ENCODE measurements at places on chromosomes 11 and 22.
A peak's percentile ranks its signal among the peaks of the same experiment; 100 is the strongest.

DNA sequence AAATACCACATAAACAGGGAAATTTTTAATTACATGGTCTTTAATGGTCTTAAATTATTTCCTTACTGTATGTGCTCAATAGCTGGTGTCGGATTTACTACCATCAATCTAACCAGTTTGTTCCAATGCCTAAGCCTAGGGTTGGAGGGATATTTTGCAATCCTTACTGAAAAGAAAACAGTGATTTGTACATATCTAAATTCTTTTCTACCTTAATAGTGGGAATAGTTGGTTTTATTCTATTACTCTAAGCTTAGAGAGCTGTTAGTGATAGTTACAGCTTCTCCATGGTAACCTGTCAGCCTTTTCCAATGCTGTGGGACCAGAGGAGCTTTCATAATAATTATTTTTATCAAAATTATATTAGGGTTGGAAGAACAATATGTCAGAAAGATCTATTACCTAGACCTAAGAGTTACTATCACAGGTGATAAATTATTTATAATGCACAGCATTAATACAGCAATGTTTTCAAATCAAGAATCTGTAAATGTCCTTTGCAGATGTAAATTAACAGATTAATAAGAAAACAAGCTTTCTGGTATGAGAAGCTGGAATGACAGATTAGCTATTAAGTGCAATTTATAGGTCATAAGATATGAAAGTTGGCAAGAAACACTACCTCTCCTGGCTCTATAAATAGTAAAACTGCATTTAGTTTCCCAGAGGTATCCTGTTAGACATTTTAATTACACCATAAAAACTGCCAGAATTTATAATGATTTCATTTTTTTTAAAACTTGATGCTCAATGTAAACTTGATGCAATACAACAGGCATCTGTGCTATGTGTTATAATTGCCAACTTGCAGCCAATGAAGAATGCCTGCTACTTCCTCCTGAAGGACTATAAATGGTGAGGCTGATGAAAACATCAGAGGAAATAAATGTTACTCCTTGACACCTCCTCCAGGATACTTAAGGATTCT, 262.0 kb upstream of the PITPNB start:
- no peak for DNase-seq

DNA sequence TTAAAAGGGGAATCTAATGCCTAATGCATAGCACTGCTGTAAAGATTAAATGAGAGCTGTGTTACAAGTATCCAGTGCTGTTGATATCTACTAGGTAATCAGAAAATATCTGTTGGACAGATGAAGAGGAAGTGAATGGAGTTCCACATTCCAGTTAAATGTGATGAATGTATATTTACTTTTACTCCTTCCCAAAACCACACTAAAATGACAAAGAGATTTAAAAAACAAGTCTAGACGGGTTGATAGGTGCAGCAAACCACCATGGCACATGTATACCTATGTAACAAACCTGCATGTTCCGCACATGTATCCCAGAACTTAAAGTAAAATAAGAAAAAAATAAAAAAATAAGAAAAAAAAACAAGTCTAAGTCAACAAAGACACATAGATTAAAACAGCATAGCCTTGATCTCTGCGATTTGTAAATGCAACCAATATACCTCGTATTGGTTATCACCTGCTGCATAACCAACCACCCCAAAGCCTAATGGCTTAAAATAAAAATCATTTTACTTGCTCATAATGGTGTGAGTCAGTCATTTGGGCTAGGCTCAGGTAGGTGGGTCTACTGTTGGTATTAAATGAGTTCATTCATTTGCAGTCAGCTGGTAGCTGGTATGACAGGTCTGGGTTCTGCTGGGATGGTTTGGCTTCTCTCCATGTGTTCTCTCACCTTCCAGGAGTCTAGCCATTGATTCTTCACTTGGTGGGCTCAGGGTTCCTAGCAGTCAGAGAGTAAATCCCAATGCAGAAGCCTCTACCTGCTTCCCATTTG, 39.7 kb upstream of the SLC6A5 start:
- no peak for DNase-seq

- no peak for DNase-seq
Observed at GRCh38 chr22:21015466-21016006, 571 bp downstream of the P2RX6 start.

GRCh38 chr11:61709572-61709971, 29.4 kb downstream of the DAGLA start:
- no peak for DNase-seq

GRCh38 chr11:42112866-42113265, 653.4 kb upstream of the LRRC4C start:
- DNase-seq, result peak; percentile 30

DNA sequence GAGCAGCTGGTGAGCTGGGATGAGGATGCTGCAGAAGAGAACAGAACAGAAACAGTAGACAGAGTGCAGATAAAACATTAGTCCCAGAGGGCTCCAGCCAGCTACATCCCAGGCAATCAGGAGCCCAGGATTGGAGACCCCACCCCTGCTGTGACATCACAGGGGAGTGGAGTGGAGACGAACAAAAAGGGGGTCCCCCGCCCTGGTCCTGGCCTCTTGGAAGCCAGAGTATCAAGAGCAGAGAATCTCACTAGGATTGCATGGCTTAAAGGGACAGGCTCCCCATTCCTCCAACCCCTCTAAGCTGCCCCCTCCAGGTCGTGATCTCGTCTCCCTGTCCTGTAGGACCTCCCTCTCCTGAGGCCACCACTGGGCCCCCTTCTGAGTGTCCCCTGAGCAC, at the start of gene P2RX3:
Gene P2RX3 (plus strand): TSS at position 211 of the 400 bp plus-strand sequence. CDS start 199 bp downstream, outside the sequence.
- DNase-seq, result no peak

GRCh38 chr11:3684129-3684818, 13.1 kb upstream of the CHRNA10 start:
- DNase-seq, result no peak

DNA sequence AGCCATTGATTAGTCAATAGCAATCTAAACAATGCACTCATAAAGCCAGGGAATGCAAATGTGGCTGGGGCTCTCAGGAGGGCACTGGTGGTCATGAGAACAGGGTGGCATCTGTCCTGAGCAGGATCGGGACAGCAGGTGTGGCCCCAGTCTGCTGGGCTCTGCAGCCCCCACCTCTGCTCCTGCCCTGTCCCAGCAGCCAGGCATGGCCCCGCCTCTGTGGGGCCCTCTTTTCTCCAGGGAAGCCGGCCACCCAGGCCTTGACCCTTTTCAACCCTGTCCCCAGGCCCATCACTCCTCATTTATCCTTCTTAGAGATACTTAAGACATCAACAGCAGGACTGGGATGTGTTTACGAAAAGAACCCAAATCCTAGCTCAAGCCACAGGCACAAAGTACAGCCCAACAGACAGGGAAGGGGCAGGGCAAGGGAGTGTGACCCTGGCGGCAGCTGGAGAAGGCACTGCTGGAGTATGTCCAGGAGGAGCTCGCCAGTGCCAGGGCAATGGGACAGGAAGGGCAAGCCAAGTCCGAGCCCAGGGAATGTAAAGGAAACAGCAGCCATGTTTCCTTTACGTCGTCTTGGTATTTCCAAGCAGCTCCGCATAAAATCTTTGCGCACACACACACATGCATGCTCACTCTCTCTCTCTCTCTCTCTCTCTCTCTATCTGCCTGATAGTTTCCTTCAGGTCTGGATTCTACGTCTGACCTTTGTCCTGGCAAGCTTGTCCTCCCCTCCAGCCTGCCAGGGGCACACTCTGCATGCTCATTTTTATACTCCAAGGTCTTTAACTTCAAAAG, 59.9 kb downstream of the DGCR2 start:
- no peak for DNase-seq

DNA sequence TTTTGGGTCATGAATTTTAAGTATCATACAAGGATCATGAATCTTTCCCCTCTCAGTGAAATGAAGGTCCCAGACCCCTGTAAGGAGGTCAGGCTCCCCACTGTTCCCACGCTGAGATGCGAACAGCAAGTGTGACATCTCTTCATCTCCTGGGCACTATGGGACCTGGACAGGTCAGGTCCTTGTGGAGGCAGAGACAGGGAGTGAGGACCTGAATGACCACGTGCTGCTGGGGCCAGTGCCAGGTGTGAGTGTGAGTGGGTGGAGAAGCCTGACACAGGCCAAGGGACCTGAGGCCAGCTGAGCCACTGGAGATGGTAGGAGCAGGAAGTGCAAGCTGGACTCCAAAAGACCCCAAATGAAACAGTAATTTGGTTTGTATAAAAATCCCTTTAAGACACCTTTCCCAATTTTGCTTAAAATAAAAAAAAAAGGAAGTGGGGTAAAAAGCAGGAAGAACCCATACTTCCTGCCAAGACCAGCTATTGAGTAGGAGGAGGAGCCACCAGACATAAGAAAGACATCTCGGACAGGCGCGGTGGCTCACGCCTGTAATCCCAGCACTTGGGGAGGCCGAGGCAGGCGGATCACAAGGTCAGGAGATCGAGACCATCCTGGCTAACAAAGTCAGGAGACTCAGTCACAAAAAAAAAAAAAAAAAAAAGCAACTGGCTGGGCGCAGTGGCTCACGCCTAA, 35.4 kb upstream of the SERPIND1 start:
- no peak for DNase-seq

GRCh38 chr22:42356533-42356932, 75.7 kb downstream of the NFAM1 start:
- no peak for DNase-seq

GRCh38 chr11:123249354-123249753, 54.3 kb upstream of the CLMP start:
- no peak for DNase-seq

GRCh38 chr22:35905894-35906293, 122.7 kb downstream of the RBFOX2 start:
- no peak for DNase-seq

DNA sequence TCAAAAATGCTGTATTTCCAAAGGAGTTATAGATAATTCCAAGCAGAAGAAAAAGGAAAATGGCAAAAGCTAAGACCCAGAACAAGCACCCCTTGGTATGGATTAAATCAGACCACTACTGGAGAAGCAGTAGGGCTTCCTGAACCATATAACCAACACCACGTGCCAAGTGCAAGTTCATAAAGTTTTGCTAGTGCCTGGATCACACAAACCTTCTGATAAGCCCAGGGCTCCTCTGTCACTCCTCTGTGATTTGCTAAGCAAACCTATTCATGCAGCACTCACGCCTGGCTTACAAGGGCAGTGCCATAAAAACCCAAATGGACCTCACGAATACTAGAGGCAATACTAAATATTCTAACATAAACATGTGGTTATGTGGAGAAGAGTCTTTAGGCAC, 13.3 kb downstream of the LARGE1 start:
- no peak for DNase-seq

DNA sequence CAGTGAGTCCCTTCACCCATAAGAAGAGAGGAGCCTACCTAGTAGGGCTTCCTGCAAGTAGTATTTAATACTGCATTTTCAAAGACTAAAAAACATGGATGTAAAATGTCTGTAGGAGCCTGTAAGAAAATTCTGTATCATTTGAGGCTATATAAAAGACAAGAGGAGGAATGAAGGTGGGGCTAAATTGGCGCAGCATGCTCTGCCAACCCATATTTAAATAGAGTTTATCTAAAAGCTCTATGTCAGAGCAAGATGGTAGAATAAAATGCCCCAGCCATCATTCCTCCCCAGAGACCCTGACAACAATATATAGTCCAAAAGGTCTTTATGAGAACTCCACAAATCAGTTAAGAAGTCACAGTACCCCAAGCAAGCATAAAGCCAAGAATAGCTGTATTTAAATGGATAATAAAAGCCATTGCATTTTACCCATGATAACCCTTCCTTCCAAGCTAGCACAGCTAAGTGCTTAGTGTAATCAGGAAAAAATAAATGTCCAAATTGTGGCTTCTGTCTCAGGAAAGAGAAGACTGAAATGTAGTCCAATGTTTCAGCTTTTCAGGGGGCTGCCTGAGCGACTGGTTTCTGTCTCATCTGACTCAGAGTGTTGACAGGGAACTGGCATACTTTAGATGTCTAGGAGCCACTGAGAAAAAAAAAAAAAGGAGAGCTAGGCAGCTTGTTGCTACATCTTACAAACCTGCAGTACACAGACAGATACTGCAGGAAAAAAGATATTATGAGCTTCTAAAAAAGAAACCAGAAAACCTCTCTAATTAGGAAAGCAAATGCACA, 258.6 kb downstream of the METTL15 start:
- no peak for DNase-seq

GRCh38 chr11:66450560-66450959, 11.9 kb upstream of the MRPL11 start:
- no peak for DNase-seq

DNA sequence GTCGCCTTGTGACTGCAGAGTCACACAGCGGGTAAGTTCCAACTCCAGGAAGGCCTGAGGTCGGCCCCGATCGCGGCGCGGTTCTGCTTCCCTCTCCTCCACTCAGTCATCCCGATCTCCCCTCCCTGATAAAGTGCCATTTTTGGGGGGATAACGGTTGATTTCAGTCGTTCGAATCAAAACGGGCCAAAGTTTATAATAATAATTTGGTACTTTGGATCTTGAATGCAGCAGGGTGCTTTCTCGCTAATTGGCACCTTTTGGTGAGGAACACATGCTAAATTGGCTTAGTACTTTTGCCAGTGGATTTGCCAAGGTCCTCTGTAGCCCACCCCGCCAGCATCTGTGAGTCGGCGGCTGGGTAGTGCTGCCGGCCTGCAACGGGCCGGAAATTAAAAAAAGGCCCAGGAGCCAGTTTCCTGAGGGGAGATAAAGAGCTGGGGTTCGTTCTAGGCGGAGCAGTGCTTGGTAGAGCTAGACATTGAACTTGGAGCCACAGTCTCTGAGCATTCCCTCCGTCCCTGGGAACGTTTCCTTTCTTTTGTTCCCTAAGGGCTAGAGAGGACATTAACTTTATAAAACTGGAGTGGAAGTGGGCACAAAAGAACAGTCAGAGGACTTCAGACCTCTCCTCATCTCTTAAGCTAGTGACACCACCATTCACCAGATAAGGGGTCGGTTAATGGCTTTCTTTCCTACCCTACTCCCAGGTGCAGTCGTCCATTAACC, 997 bp downstream of the UBE2L3 start:
- DNase-seq, result peak; percentile 20

DNA sequence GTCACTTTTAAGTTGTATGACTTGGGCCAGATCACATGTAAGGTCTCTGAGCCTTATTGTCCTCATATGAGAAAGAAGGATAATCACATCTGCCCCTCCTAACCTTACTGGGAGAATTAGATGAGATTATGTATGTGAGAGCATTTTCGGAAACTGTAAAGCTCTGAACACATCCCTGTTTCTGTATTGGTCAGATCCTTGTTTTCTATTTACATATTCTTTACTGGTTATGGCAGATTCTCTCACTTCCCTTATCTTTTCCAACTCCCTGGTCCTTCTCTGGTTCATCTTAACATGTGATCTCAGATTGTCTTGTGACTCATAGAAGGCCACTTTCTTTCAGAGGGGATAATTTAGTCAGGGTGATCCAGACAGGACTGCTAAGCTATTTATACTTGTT, 41.8 kb downstream of the CCDC81 start:
- no peak for DNase-seq

DNA sequence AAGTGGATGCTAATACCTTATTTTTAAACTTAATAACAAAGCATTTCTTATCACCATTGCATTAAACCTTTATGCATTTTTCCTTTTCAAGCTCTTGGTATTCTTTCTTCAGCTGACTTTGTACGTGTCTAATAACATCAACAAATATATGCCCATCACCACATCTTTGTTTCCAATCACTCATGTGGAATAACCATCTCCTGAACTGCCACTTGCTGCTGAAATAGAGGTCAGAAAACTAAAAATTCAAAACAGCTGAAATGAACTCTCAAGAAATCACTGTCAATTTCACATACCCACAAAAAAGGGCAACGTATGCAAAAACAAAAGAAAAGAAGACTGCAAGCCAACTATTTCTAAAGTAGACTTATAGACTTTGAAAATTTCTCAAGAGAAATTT, 7.4 kb downstream of the MSANTD4 start:
- no peak for DNase-seq

GRCh38 chr11:116590844-116591570, 181.8 kb downstream of the BUD13 start:
- DNase-seq, result no peak

GRCh38 chr11:88555829-88556202, 218.3 kb upstream of the CTSC start:
- no peak for DNase-seq

Measured in neural progenitor cell (in vitro differentiated cells).